ENCODE measurements at places on chromosomes 16 and 17. TPM values are rescaled to one million over a fixed set of nuclear protein-coding genes. Genes with fewer than 3 reads are reported as not detected.

DNA sequence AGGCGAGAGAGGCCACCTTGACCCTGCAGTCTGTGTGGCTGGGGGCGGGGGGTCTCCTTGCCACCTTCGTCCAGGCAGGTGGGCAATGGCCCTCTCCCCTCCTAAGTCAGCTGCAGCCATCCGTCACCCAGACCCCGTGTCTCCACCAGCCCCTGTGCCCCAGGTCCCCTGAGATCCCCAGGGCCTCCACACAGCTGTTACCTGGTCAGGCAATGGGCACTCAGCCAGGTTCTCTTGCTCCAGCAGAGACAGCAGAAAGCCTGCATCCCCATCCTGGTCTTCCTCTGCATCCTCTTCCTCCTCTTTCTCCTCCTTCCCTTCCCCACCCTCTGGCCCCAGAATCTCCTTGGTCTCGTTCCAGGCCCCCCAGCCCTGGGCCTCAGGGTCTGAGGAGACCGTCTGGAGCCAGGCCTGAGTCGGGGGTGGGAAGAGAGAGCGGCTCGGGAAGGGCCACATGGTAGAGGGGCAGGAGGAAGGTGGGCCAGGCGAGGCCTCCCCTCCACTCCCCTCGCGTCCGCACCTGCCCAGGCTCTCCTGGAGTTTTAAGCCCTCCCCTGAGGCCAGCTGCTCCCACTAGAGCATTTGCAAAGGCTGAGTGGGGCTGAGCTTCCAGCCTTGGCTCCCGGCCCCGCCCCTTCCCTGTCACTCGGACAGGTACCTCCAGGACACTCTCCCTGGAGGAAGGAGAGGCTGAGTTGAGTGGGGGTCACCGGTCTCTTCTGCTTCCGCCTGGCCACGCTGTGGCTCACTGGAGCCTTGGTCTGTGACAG is at the start of gene PABPN1L:
Gene PABPN1L (minus strand): TSS at position 510 of the 770 bp plus-strand sequence. CDS start 54 bp downstream, at position 456.
- DNase-seq, result no peak

GRCh38 chr17:44218344-44219107 is 949 bp downstream of the UBTF start:
- peak; percentile 94 for DNase-seq

GRCh38 chr16:70548936-70549335 is 25.3 kb downstream of the SF3B3 start:
- no peak for DNase-seq

- no peak for DNase-seq
These were observed 26.1 kb downstream of the SPG7 start for GRCh38 chr16:89534252-89534756.

- no peak for DNase-seq
These were observed 45.1 kb downstream of the NOG start for GRCh38 chr17:56638591-56639051.

- DNase-seq, result no peak
These were observed 77.5 kb upstream of the DYNLRB2 start for GRCh38 chr16:80463326-80463725.

DNA sequence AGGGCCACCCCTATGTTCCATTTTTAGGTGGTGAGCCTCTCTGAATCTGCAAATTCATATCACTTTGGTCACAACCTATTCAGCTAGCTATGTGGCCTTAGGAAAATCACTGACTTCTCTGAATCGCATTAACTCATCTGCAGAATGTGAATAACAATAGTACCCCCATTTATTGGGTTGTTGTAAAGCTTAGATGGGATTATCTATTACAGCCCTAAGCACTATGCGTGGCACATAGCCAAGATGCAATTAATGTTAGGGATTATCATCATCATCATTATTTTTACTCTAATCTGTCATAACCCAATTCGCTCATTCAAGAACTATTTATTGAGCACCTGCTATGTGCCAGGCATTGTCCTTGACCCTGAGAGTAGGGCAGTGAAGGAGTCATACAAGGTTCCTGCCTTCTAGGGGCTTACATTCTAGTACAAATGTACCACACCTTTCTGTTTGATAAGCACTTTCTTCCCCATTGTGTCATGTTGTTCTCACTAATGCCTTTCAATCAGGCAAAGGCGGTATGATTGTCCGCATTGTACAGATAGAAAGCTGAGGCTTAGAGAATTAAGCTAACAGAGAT is 38.5 kb downstream of the CHD9 start:
- DNase-seq, result no peak

GRCh38 chr16:16973707-16974591 is 496.8 kb downstream of the XYLT1 start:
- no peak for DNase-seq

DNA sequence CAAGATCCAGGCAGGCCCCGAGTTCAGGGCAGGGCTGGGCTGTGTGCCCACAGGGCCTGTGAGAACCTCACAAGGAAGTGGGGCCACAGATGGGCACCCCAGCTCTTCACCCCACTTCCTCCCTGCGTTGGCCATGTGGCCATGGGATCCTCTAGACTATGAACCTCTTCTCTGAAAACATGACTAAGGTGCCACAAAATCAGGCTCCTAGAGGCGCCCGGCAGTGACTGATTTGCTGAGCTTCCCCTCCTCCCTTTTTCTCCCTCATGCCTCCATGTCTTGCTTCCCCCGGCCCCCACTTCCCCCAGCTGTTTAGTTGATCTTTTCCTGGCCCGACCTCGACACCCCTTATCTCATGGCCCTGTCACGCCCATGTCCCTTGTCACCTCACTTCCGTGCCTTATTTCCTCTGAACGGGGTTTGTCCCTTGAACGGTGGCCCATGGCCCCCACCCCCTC is 87.1 kb downstream of the KCNJ12 start:
- no peak for DNase-seq

GRCh38 chr17:73320601-73321264 is 8.9 kb upstream of the CDC42EP4 start:
- DNase-seq, result no peak

- no peak for DNase-seq
These were observed 24.8 kb downstream of the CCR7 start for GRCh38 chr17:40540448-40540847.

DNA sequence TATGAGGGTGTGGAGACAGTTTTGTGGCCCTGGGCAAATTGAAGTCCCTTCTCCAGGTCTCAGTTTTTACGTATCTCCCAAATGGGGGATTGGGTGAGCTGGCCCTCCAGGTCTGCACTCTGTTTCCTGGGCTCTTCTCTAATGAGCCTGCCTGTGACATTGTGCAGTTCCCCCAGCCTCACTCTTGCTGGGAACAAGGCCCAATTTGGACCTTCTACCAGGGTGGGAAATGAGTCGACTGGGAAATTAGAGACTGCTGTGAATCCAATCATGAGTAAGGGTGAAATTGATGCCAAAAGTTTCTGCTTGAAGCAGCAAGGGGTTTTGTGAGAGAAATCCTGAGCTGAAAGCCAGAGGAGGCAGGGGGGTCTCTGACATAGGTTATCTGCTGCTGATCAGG is 71.5 kb upstream of the KSR1 start:
- no peak for DNase-seq

DNA sequence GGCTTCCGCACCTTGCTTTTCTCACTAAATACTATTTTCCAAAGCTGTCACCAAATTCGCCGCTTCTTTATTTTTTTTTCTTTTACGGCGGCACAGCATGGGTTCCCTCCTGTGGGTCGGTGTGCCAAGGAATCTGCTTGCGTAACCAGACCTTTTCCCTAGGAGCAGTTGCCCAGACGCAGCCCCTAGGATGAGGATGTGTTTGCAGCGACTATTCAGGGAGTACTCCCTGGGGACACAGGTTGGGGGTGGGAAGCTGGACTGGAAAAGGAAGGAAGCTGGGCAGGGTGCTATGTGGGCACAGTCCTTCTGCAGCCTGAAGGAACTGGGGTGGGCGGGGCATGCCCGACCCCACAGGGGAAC is 49.0 kb upstream of the ZCCHC14 start:
- DNase-seq, result no peak

DNA sequence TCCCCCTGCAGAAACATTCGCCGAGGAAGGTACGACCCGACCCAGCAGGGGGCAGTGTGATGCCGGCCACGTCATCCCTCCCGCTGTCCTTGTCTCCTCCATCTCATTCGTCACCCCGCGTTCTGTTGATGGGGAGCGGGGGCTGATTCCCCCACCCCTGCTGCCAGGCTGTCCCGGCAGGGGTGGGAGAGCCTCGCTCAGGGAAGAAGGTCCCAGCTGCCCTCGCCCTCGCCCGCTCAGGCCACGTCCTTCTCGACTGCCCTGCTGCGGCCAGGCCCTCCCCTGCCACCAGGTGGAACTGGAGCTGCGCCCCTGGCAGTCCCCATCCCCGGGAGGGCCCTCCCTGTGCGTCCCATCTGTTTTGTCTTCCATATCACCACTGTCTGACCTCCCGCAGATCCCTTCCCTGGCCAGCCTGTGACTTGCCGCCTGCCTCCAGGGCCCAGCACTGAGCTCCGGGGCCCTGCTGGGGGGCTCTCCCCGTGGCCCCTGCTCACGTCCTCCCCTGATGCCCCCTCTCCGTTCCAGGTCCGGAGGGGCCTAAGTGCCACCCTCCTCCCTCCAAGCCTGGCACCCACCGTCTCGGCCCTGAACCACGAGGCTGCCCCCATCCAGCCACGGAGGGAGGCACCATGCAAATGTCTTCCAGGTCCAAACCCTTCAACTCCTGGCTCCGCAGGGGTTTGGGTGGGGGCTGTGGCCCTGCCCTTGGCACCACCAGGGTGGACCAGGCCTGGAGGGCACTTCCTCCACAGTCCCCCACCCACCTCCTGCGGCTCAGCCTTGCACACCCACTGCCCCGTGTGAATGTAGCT is 20.6 kb downstream of the ADAM11 start:
- peak; percentile 88 for DNase-seq

DNA sequence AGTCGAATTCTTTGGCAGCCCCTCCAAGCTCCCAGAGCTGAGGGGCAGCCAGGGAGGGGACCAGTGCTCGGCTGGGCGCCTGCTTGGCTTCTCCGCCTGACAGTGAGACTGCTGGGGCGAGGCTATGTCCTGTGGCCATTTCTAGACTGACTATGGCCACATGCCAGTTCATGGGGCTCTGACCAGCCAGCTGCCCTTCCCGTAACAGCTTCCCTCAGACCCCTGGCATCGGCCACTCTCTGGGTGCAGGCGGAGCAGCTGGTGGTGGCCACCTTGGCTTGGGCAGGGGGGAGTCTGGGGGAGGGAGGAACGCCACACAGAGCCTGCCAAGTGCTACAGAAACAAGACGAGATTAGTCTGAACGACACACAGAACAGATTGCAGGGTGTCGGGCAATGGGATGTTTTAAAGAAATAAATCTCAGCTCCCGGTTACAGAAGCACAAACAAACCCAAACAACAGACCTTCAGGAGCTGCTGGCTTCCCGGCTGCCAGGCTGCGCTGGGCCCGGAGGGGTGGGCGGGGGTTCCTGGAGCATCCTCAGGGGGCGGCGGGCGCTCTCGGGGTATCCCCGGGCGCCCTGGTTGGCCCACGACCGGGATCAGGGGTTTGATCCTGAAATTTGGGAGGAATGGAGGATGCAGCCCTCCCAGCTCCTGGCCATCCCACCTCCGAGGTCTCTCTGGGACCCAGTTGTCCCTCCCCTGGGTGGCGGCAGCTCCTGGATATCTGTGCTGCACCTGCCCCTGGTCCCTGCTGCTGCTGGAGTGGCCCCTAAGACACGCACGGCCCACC is 34.5 kb downstream of the TBC1D16 start:
- no peak for DNase-seq

DNA sequence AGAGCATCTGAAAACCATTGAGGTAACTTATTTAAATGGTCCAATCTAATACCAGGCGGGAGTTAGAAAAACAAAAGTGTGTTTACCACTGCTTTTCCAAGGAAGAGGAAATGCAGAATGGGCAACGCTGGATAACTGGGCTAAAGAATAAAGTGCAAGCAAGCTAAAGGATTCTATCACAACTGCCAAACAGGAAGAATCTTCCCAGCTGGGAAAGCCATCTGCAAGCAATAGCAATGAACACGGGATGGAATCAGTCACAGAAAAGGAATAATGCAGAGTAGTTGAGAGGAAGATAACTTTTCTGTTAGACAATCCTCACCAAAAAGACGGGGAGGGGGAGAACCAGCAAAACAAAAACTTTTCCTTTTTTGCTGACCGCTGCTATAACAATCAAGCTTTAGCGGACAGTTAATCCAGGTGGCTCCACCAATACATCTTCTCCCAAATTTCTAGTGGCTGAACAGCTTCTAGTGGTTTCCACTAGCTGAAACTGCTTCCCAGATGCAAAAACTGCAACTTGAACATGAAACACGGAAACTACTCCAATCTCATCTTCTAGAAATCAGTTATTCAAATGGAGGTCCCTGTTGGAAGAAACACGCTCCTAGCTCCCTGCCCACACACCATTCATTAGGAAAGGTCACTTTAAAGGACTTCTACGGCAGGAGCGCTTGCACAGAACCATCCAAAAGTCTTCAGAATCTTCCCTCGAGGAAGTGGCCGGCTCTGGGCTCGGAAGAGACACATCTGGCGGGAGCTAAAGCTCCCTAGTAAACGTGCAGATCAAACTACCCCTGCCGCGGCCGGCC is 929 bp downstream of the TMEM11 start:
- no peak for DNase-seq

GRCh38 chr17:61567045-61567802 is 23.8 kb downstream of the NACA2 start:
- DNase-seq, result no peak

GRCh38 chr16:11212798-11213196 is 43.2 kb downstream of the SOCS1 start:
- DNase-seq, result peak; percentile 41

ZP2 gene
- total RNA-seq, result not detected

AANAT gene
- not detected for total RNA-seq

GIT1 gene
- total RNA-seq, result 31.5 TPM

KRTAP4-6 gene
- total RNA-seq, result not detected

TBC1D26 gene
- total RNA-seq, result not detected

UBTF gene
- 65.2 TPM for total RNA-seq

POLG2 gene
- 5.9 TPM for total RNA-seq

CHAD gene
- total RNA-seq, result 0.32 TPM

KCNJ18 gene
- total RNA-seq, result not detected

PRR35 gene
- total RNA-seq, result not detected

TBC1D28 gene
- not detected for total RNA-seq

GRAP gene
- total RNA-seq, result 2.2 TPM

TGFB1I1 gene
- 13.6 TPM for total RNA-seq

CACNA1G gene
- total RNA-seq, result 0.25 TPM
